Hippocampal formation (tissue), 2 donors: ENCODE measurements at places on chromosomes 16 and 17.

DNA sequence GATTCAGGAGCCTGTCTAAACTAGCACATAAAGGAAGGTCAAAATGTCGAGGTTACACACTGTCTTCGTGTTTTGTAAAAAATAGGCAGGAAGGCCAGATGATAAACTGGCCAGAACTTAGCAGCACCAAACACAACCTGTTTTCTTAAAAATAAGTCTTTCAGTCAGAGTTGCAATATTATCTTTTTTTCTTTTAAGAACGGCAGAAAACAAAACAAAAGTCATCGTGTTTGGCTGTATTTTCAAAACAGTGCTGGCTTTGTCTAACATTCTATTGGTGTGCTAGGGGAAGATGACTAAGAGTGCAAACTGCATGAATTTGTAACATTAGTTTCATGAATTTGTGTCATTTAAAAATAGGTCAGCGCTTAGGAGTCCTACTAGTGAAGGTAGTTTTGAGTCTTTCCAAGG lies 5.3 kb downstream of the MAF start:
- DNase-seq: peak; percentile 29

- no peak for DNase-seq
Observed at GRCh38 chr17:80439499-80439898, 24.5 kb downstream of the ENDOV start.

GRCh38 chr17:39866013-39866730 lies 1.8 kb upstream of the ZPBP2 start:
- DNase-seq: no peak

DNA sequence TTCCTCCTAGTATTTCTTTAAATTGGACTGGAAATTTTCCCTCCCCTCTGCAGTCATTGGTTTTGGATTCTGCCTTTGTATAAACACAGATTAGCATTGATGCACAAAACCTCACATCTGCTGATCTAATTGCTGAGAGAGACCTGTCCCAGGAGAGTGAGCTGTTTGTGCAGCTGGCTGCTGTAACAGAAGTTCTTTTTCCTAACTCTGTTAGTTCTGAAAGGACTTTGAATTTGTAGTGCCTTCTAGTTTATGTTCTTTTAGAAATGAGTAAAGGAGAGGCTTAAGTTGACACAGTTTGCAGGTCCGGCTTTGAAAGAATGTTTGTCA lies 45.2 kb upstream of the KPNB1 start:
- no peak for DNase-seq

GRCh38 chr16:70494777-70495176 lies 28.6 kb downstream of the COG4 start:
- DNase-seq: no peak

DNA sequence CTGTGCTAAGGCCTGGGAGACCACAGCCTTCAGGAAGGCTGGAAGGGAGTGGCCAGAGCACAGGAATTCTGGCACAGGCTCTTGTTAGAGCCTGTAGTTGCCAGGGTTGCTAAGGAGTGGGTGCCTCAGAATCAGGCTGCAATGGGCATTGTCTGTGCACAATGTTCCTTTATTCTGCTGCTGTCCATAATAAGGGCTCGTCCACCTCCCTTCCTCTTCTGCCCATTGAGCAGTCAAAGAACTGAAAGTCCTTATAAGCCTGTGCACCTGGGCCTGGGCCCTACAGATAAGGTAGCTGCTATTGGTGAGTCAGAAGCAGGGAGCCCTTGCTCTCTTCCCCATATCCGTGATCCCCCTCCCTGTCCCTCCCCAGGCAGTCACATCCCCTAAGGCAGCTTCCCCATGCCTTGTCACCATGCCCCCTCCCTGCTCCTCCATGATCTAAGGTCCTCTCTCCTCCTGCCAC lies 5.4 kb upstream of the CNGB1 start:
- peak; percentile 76 for DNase-seq

DNA sequence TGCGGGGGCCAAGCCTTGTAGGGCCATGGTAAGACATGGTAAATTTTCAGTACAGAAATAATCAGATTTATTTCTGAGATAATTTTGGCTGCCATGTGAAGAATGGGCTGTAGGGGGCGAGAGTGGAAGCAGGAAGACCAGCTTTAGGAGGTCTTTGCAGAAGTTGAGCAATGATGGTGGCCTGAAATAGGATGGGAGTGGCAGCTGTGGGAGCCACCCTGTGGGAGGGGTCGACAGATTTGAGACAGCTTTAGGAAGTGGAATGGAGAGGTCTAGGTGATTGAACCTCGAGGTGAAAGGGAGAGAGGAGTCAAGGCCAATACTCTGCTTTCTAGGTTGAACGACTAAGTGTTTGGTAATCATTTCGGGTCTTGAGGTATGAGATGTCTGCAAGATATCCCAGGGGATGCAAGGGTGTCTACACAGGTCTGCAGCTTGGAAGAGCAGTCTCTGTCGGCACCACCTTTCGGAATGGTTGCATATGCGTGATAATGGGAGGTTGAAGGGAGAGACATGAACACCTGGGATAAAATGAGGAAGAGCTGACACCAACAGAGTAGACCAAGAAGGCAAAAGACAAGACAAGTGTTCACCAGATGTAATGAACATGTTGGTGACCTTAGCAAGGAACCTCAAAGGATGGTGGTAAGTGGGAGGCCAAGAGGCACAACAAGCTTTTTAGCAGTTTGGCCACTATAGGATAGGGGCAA lies 4.2 kb upstream of the ATXN7L3 start:
- no peak for DNase-seq

GRCh38 chr16:66590322-66590721 lies 11.1 kb downstream of the CMTM2 start:
- no peak for DNase-seq

DNA sequence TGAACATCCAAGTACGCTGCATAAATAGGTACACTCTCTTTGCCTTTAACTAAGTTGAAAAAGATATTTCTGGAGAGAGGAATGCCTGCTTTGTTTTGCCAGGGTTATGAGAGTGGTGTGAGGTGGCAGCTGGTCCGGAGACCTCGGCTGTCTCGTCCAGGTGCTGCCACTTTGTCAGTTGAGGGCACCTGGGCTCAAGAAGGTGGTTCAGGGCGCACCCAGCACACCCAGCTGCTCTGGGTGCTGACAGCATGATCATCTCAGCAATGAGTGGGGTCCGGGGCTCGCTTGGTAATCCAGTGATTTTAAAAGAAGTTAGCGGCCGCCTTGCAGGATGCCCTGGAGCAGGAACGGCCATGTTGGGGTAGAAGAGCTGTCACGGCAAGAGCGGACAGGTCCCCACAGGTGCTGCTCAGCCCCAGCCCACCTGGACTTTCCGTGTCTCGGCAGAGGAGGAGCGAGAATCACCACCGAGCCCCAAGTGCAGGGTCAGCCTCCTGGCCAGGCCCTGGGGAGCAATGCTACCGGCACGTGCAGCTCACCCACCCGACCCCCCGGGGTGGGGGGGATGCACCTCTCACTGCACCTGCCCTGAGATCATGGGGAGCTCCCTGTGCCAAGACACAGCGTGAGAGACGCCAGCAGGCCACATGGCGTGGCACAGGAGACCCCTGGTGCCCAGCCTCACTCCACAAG lies 67.4 kb upstream of the CHMP6 start:
- no peak for DNase-seq

GRCh38 chr16:27102701-27103575 lies 36.2 kb downstream of the C16orf82 start:
- no peak for DNase-seq

DNA sequence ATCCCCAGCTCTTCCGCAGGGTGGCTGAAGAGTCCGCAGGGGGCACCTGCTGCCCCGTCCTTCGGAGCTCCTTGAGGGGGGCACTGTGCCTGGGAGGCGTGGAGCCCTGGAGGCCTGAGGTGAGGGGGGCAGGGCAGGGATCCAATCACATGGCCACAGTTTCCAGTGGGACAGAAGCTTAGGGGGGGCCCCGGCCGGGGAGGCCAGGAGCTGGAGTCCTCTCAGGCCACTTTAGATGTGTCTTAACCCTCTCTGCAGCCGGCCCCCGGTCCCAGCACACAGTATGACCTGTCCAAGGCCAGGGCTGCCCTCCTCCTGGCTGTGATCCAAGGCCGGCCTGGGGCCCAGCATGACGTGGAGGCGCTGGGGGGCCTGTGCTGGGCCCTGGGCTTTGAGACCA lies 10.8 kb downstream of the ZNF213 start:
- no peak for DNase-seq

DNA sequence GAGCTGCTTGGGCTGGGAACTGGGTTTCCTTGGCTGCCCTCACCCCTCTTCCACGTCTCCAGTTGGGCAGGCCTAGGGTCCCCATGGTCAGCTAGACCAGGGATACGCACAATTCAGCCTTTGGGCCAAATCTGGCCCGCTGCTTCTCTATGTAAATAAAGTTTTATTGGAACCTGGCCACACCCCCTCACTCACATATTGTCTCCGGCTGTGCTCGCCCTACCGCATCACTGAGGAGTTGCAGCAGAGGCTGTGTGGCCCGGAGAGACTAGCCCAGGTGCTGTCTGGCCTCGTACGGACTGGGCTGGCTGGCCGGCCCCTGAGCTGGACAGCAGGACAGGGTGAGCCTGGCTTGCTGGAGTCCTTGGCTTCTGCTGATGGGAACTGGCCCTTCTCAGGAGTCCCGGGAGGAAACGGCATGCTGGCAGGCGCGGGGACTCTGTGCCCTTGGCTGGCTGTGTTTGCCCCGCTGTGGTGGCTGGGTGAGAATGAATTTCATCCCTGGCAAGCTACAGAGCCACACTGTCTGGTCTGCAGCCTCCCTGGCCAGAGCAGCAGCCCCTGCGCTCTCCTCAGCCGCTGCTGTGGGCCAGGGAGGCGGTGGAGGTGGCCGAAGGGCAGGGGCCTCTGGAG lies 82.0 kb downstream of the ENGASE start:
- DNase-seq: no peak

- DNase-seq: no peak
Observed at GRCh38 chr17:27552276-27552732, 78.7 kb upstream of the LGALS9 start.

DNA sequence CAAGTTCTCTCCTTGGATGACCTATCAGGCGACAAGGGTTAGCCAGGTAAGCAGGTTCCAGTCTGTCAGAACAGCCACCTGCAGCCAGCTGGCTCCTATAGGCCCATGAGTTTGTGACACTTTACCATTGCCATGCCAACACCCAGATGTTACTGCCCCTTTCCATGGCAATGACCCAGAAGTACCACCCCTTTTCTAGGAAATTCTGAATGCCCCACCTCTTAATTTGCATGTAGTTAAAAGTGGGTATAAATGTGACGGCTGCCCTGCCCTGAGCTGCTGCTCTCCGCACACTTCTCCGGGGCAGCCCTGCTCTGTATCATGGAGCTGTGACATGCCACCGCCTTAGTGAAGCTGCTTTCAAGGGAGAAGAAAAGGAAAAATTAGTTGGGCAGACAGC lies 10.0 kb upstream of the SECTM1 start:
- no peak for DNase-seq

GRCh38 chr17:39001703-39002637 lies 34.8 kb upstream of the FBXO47 start:
- DNase-seq: no peak

GRCh38 chr16:87723226-87723623 lies 42.6 kb downstream of the KLHDC4 start:
- peak; percentile 75 for DNase-seq

GRCh38 chr17:673200-673681 lies 41.4 kb downstream of the VPS53 start:
- DNase-seq: no peak

DNA sequence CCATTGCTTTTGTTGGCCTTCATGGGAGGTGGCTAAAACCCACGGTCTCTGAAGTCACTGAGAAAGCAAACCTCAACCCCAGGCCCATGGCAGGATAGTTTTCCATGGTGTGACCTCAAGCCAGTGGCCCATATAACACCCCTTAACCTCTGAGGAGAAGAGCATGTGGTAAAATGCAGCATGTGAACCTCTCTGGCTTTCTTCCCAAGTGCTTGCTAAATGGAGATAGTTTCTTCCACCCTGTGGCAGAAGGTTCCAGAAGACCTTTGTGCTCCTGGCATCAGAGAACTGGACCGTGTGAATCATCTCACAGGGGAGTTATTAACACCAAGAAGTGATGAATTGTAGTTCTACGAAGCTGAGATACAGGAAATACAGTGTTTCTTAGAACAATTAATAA lies 47.3 kb downstream of the MYOCD start:
- no peak for DNase-seq

GRCh38 chr17:18921485-18921884 lies 30.5 kb upstream of the SLC5A10 start:
- no peak for DNase-seq

GRCh38 chr17:79315358-79316105 lies 240.9 kb downstream of the ENGASE start:
- no peak for DNase-seq

DNA sequence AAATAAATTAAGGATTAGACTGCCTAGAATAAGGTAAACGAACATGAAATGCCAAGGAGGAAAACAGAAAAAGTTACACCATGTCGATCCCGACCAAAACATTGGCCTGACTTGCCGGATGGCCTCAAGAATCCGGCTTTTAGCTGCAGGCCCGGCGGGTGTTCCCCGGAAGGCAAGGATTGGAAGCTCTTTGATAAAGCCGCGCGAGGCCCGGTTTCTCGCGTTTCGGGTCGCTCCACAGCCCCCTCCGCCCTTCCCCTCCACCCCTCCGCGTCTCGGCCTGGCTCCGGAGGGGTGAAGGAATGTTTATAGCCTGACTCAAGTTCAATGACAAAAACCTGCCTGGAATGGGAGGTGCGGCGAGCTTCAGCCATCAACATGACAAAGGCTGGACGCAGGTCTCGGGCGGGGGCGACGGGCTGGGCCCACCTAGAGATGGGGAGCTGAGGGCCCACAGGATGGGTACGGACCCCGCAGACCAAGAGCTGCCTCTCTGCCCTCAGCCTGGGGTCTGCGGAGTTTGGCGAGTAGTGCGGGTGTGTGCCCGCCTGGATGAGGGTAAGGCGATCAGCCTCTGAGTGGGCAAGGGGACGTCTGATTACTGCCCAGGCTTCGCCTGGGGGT lies 2.6 kb downstream of the PRAC1 start:
- DNase-seq: no peak

DNA sequence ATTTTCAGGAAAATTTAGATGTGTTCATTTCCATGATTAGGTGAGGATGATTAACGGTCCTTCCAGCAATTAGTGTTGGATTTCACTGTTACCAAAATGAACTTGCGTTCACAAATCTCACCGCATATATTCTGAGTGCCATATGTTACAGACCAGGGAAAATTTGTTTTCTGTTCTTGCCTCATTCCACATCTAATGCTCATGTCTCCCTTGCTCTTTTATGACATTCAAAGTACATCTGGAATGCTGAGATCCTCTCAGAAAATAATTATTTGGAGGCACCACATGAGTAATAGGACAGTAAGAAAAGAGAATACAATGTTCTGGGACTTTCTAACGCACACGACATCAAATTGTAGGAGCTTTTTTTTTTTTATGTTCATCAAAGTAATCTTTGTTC lies 406.5 kb downstream of the SHISA9 start:
- DNase-seq: no peak
